ENCODE measurements at places on chromosomes 7 and 10.

DNA sequence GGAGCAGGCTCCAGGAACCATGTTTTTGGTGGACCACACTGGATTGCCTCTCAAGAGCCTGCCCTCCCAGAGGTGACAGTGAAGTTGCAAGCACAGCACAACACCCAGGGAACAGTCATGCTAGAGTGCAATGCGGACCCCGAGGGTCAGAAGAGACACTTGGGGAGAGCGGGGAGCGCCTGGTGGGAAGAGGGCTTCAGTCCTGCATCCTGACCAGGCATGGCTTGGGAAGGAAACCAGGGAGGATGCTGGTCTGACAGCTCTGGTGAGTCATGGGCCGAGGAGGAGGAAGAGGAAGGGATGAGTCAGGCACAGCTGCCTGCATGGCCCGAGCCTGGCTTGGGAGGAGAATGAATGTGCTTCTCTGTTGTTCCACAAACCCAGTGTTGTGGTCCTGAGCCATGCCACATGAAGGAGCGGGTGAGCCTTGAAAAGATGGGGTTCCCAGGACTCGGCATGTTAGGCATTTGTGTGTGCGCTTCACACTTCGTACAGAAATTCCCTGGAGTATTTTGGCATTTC, 29.5 kb upstream of the ANKRD2 start:
- no peak for DNase-seq

- no peak for DNase-seq
Observed at GRCh38 chr7:96332325-96332724, 10.4 kb upstream of the SLC25A13 start.

- no peak for DNase-seq
Observed at GRCh38 chr7:4074994-4075393, 607.1 kb upstream of the FOXK1 start.

GRCh38 chr10:3898821-3899220, 113.8 kb upstream of the KLF6 start:
- DNase-seq: no peak

DNA sequence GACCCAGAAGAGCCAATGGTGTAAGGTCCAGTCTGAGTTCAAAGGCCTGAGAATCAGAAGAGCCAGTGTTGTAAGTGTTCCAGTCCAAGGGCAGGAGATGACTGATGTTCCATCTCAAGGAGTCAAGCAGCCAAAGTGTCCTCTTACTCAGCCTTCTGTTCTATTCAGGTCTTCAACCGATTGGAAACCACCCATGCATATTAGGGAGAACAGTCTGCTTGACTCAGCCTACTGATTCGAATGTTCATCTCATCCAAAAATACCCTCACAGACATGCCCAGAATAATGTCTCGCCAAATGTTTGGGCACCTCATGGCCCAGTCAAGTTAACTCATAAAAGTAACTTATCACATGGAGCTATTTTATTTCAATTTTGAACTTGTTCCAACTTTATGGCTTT, 2.9 kb upstream of the WDFY4 start:
- DNase-seq: no peak

DNA sequence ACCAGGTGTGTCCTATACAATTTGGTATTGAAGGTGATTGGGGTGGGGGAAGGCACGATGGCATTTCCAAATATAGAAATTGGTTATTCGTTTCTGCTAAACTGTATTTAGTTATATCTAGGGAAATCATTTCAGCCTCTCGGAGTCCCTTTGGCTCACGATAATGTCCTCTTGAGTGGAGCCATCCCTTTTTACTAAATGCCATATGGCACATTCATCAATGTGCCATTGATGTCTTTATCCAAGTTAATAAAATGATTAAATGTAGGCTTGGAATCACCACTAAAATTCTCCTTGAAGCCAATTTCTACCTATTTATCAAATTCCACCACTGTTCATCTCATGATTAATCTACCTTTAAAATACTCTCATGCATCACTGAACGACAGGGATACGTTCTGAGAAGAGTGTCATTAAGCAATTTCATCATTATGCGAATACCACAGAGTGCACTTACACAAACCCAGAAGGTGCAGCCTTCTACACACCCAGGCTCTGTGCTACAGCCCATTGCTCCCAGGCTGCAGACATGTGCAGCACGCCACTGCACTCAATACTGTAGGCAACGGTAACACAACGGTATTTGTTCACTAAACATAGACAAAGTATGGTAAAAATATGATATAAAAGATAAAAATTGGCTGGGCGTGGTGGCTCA, 219.2 kb upstream of the C7orf33 start:
- no peak for DNase-seq

- DNase-seq: no peak
Observed at GRCh38 chr10:127909716-127910463, 3.0 kb downstream of the PTPRE start.

DNA sequence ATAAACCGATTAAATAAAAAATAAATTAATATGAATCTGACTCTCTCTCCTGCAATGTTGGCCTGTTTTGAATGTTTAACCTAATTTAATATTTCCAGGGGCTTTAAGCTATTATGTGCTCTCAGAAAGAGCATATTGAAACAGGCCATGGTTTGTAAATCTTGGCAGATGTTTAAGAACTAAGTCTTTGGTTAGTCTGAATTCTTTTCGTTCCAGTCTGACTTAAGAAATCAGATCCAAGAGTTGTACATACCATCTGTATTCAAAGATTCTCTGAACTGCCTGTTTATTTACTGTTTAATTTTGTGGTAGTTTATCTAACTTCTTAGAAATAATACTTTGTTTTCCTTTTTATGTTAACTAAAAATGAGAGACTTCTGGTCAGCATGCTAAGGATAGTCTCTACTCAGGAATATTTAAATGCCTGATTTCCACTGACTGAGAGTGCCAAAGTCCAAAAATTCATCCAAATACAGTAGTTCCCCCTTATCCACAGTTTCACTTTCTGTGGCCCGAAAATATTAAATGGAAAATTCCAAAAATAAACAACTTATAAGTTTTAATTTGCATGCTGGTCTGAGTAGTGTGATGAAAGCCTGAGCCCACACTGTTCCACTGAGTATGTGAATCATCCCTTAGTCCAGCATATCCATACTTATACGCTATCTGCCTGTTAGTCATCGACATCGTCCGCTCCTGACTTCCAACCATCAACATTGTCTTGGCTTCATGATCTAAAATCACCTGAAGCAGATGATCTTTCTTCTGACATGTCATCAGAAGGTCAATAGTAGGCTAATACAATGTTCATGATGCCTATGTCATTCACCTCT, 238.1 kb upstream of the CSTF2T start:
- no peak for DNase-seq

GRCh38 chr7:43363035-43363791, 219.7 kb upstream of the STK17A start:
- DNase-seq: no peak
